GM20000 (cell line): ENCODE measurements at places on chromosomes 6 and 20.

GRCh38 chr6:36402481-36402880 lies 15.0 kb upstream of the ETV7 start:
- no peak for DNase-seq

GRCh38 chr20:33262658-33263065 lies 20.4 kb upstream of the BPIFB1 start:
- no peak for DNase-seq

- DNase-seq, result no peak
These were observed 223.6 kb downstream of the KIF16B start for GRCh38 chr20:16349523-16350260.

- no peak for DNase-seq
These were observed 12.8 kb downstream of the SLC22A3 start for GRCh38 chr6:160360955-160361354.

GRCh38 chr6:86537292-86537861 lies 400.0 kb upstream of the HTR1E start:
- no peak for DNase-seq

- no peak for DNase-seq
These were observed 21.9 kb downstream of the TRERF1 start for GRCh38 chr6:42429836-42430235.

GRCh38 chr20:25044660-25045342 lies 13.1 kb downstream of the ACSS1 start:
- no peak for DNase-seq

DNA sequence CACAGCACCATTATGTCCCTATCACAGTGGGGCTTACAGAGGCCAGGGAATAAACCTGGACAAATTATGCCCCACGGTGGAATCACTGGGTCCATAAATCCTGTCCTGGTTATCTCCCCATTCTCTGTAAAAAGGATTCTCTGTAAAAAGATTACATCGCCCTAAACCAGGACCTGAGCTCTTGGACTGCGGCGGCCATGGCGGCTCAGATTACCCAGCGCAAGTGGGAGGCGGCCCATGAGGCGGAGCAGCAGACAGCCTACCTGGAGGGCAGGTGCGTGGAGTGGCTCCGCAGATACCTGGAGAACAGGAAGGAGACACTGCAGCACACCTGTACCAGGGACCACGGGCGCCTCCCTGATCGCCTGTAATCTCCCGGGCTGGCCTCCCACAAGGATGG lies 8.4 kb upstream of the HLA-A start:
- DNase-seq, result no peak

DNA sequence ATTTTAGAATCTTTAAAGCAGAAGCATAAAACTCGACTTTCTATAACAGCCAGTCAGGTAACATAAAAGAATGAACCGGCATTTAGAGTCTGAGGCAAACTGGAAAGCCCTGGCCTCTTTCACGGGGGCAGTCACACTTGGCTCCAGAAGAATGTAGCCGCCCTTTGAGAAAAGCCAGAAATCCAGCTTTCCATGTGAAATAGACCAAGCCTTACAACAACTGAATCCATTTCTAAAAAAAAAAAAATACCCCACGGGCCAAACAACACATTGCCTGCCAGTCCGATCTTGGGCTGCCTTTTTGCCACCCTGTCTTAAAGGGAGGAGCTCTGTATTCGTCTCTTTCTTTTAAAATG lies 252.9 kb upstream of the TAB2 start:
- DNase-seq, result no peak

- no peak for DNase-seq
These were observed 85.7 kb upstream of the DOK5 start for GRCh38 chr20:54389596-54390280.

GRCh38 chr6:149166336-149166735 lies 151.2 kb upstream of the TAB2 start:
- DNase-seq, result no peak

DNA sequence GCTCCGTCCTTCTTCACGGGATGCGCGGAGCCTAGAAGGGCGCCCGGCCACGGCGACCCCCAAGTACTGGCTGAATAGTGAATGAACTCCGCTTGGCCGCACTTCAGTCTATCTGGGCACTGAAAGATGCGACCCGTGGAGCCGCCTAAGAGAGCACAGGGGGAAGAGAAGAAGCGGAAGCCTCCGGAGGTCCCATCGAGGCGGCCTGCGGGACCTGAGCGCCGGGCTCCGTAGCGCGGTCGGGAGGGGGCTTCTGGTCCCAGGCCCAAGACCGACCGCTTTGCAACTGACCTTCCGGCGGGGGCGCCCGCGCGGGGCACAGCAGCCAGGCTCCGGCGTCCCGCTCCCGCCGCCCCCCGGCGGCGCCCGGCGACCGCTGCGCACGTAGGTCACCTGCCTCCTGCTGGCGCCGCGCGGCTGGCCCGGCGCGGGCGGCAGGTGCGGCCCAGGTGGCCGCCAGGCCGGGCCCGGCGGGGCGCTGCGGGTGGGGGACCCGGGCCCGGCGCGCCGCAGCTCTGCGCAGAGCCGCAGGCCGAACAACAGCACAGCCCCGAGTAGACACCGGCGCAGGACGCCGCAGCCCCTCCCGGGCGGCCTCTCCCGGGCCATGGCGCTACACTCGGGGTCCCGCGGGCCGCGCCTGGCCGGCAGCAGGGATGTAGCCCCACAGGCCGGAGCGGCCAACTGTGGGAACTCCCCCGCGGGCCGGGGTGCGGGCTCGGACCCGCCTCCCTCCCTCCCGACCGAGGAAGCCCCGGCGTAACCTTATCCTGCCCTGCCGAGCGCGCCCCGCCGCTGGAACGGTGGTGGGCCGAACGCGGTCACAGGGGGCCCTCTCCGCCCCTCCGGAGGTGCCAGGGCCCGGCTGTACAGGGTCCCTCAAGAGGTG lies at the start of gene METTL24:
Gene METTL24 (minus strand): TSS at position 686 of the 889 bp plus-strand sequence. CDS start 77 bp downstream, at position 609.
- peak; percentile 39 for DNase-seq

- no peak for DNase-seq
These were observed 19.9 kb downstream of the DSP start for GRCh38 chr6:7561153-7561964.

DNA sequence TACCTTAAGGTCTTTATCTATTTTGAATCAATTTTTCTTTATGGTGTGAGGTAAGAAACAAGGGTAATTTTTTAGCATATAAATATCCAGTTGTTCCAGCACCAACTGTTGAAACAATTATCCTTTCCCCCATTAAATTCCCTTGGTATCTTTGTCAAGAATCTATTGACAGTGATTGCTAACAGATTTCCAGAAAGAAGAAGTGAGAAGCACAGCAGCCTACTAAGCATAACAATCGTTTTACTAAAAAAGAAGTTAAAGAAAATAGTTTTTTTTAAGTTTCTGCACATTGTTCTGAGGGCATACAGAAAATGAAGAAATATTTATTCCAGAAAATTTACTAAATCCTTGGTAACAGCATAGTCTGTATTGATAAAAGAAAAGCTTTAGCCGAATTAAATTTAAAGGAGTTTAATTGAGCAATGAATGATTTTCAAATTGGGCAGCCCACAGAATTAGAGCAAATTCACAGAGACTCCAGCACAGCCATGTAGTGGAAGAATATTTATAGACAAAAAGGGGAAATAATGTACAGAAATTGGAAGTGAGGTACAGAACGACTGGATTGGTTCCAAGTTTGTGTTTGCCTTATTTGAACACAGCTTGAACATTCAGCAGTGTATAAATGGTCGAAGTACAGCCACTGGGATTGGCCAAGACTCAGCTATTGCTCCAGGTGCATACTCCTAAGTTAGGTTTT lies 97.9 kb upstream of the UST start:
- DNase-seq, result no peak

- DNase-seq, result no peak
These were observed 111.3 kb downstream of the TSHZ2 start for GRCh38 chr20:53083411-53083810.

GRCh38 chr6:44650947-44651346 lies 263.4 kb downstream of the CDC5L start:
- no peak for DNase-seq

GRCh38 chr6:34571388-34571787 lies 15.3 kb upstream of the SPDEF start:
- no peak for DNase-seq

GRCh38 chr6:154786144-154786868 lies 53.1 kb downstream of the SCAF8 start:
- DNase-seq, result no peak

- DNase-seq, result no peak
These were observed 43.8 kb downstream of the SLX4IP start for GRCh38 chr20:10478930-10479329.

DNA sequence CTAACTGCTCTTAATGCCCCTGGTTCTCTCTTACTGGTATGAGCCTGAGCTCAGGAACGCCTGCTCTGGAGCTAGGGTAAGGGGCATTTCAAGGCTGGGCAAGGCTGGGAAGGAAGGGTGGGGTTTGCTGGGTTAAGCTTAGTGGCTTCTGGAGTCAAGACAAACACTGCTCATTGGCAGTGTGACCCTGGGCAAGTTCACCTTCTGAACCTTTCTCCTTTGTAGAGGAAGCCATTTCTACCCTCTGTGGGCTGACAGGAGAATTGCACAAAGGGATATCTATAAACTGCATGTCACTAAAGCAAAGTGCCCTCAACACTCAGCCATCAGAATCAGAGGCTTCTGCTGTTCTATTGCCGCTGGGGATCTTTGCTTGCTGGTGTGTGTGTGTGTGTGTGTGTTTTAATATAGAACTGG lies 20.3 kb upstream of the LRRN4 start:
- peak; percentile 26 for DNase-seq

DNA sequence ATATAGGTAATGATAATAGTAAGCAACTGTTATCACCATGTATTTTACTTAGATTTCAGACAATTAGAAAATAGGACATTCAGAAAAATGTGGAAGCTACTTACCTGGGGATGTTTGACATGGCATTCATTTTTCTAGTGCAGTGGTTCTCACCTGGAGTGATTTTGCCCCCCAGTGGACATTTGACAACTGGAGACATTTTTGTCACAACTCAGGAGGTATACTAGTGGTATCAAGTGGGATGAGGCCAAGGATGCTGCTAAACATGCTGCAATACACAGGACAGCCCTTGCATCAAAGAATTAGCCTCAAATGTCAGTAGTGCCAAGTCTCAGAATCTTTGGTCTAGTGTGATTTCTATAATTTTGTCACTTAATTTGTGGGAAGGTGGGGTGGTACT lies 36.1 kb downstream of the NUS1 start:
- no peak for DNase-seq

DNA sequence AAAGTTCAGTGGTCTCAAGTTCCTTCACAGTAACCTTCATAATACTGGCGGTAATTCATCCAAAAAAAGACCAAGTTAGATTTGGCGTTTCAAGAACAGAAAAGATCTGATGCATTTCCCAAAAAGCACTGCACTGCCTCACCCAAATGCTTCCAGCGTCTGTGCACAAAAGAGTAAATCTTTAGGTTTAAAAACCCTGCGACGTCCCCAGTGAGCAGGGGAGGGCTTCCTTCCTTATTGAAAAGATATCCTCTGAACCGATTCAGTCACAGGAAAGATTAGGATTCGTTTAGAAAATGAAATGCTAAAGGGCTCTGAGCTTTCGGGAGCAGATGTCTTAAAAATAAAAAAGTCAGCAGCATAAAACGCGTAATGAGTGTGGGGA lies 654 bp downstream of the TBC1D7 start:
- DNase-seq, result no peak

GRCh38 chr6:75337835-75338580 lies 53.4 kb upstream of the TMEM30A start:
- DNase-seq, result no peak

DNA sequence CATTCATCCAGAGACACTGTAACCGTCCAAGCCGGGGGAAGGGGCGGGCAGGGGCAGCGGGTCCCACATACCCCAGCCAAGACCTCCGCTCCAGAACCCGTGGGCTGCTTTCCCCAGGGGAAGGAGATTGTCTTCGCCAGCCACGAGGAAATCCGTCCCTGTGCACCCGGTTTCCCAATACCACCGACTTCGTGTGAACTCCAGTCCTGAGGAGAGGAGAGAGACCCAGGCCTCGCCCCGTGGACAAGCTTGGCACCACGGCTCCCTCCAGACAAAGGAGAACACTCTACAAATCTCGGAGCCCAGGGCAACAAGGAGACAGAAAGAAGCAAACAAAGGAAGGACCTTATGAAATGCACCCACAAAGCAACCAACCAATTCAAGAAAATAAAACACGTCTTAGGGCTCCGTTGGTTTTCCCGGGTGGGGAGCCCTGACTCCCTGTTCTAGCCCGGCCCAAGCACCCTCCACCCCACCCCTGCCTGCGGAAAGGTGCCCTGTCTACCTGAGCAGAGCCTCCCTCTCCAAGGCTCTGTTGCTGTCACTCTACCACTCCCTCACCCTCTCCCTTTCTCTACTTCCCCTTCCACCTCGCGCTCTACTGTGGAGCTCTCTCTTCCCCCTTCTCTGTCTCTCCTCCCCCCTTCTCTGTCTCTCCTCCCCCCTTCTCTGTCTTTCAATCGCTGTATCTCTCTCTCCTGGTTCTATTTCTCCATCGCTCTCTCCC lies 1382.8 kb upstream of the DEFB115 start:
- DNase-seq, result peak; percentile 27

DNA sequence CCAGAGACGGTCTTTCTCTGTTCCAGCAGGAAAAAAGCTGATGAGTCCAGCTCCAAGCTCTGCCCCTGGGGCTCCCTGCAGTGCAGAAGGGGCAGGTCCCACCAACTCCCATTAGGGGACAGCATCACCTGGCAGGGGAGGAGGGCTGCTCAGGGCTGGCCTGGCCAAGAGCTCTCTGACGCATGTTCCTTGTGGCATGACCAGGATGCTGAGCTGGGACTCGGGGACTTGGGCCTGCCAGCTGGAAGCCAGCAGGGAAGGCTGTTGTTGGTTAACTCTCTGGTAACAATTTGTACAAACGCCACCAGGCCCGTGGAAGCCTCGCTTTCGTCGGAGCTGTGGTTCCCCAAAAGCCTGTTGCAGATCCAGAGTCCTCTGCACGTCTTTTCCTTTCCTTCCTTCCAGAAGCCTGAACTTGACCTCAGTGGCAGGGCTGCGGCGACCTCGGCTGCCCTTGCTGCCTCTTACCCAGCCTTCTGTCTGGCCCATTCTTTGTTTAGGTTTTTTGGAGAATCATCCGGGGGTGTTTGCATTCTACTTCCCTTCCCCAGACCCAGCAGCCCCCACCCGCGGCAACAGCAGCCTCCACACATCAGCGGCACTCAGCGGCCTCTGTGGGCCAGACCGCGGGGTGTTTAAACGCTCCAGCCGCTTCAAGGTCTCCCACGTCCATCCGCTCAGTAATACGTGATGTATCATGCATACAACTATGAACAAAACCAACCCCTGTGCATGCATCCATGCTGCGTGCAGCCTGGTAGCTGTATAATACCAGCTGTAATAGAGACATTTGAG lies 63.3 kb downstream of the GNAS-AS1 start:
- DNase-seq, result no peak

- DNase-seq, result no peak
These were observed 16.4 kb downstream of the TAAR2 start for GRCh38 chr6:132607544-132608233.

- no peak for DNase-seq
These were observed 14.5 kb upstream of the TRAF3IP2 start for GRCh38 chr6:111620169-111620568.

- no peak for DNase-seq
These were observed 16.7 kb downstream of the MAVS start for GRCh38 chr20:3863317-3863716.

DNA sequence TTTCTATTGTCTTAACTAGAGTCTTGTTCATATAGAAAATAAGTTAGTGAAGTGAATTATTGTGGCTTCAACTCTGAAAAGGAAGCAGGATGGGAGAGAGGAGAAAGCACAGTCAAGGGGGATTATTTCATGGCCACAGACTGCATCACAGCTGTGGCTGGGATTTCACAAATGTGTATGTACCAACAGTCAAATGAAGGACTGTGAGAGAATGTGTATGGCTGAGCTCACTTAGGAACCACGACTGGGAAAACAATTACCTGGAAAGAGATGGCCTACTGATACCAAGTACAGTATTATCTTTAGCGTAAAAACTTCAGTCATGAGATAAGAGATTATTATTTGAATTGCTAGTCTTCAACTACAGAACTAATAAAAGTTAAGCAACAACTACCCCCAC lies 54.9 kb downstream of the SESN1 start:
- no peak for DNase-seq
